ENCODE measurements at places on chromosomes 3 and 15. TPM values are rescaled to one million over a fixed set of nuclear protein-coding genes. Genes with fewer than 3 reads are reported as not detected.

Gene FOXP1
- total RNA-seq, result 39.2 TPM

Gene KLHL6
- 0.41 TPM for total RNA-seq

Gene LRRIQ4
- 0.43 TPM for total RNA-seq

Gene KPNA4
- 44.4 TPM for total RNA-seq

Gene TMC3
- not detected for total RNA-seq

Gene CD80
- total RNA-seq, result 0.67 TPM

Gene TM4SF18
- 6.7 TPM for total RNA-seq

Gene CCR8
- total RNA-seq, result not detected

Gene KIF15
- 0.24 TPM for total RNA-seq

Gene SCN10A
- not detected for total RNA-seq

GRCh38 chr3:100081311-100081710 is 33.0 kb downstream of the FILIP1L start:
- DNase-seq, result no peak

DNA sequence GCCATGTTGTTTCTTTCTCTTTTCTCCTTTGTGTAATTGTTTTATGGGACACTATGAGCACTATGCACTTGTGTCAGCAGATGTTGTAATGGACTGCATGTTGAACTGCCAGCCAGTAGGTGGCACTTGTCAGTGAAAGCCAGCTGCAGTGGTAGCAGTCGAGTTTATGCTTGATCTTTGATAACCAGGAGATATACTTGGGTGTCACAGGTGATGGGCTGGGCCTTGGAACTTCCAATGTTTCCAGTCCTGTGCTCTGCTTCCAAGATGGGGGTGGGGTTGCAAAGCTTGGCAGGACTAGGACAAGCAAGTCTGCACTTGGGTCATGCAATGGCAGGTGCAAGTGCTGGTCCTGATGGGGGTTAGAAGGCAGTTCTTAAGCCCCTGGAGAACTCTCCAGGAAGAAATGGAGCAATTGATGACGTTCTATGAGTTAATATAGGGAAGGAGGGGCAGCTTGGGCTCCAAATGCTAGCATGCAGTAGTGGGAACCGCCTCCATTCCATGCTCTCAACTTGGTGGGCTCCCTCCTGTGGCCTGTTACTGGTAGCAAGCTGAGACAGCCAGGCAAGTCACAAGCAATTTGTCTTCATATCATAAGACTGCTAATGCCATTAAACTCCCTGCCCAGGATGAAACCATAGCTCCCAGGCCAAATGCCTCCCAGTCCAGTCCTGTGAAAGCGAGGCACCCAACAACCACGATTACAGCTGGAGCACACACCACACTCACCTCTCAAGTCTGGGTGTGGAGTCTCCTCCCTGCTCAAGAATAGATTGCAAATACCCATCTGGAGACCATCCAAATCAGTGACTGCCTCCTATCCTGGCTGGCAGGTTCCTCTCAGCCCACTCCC is 287.2 kb downstream of the CGGBP1 start:
- DNase-seq, result no peak

GRCh38 chr15:90686435-90687218 is 30.5 kb upstream of the BLM start:
- no peak for DNase-seq

DNA sequence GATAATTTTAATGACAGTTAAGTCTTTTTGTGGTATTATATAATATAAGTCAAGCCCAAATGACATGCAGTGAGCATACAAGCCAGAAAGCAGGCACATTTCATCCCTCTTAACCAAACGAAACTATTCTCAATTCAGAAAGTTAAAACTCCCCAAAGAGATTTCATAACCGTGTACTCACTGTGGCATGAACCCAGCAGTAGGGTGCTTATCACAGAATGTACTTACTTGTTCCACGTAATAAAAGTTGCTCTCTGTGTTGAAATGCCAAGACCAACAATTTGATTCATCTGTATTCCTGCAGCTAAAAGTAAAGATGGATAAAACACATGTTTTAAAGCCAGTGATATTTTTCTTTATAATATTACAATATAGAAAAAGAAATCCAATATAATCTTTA is 12.1 kb downstream of the GK5 start:
- DNase-seq, result no peak

- DNase-seq, result no peak
These were observed 7.5 kb downstream of the GNB5 start for GRCh38 chr15:52183562-52184173.

- DNase-seq, result no peak
These were observed 110.1 kb upstream of the LPP start for GRCh38 chr3:188043891-188044290.

GRCh38 chr15:56856934-56857333 is 61.5 kb upstream of the TCF12 start:
- DNase-seq, result no peak

DNA sequence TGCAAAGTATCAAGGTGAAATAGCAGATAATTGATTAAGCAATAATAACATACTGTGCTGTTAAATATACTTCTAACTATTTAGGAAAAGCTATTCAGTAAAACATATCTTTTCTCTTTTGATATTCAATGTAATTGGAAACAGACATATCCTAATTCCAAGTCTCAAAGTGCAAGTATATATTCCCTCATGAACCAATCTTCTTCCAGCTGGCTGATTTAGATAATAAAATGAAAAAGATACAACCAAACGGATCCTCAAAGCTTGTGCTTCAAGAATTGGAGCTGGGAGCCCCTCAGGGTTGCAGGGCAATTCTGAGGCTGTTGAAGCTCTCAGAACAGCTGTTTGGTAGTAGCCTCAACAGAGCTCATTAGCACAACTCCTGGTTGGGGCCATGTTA is 236.6 kb downstream of the ZIC1 start:
- no peak for DNase-seq

GRCh38 chr3:48503401-48504050 is 448 bp downstream of the SHISA5 start:
- peak; percentile 86 for DNase-seq

- DNase-seq, result no peak
These were observed 30.1 kb downstream of the ISL2 start for GRCh38 chr15:76366714-76367113.

DNA sequence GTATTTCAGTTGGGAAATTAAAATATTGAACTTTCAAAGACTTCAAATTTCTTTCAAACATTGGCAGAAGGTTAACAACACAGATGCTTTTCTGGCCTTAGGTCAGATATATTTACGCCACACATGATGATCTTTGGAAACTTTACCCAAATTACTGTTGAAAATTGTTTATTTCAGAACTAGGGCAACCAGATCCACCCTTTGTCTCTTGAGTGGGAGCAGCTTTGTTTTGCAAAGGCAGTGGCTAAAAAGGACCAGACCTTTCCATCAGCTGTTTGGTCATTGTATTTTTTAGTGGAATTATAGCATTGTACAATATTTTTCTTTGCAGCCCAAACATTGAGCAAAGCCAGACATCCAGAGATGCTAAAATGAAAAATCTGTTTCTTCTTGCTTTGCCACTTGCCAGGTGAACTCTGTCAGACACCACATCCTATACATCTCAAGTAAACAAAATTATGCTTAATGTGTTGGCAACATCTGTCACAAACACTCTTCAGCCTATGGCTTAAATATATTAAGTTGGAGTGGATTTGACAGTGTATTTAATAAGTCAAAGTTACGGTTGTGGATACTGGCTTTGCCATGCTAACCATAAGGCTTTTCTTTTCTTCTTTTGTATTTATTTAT is 651.9 kb downstream of the RBMS3 start:
- no peak for DNase-seq

DNA sequence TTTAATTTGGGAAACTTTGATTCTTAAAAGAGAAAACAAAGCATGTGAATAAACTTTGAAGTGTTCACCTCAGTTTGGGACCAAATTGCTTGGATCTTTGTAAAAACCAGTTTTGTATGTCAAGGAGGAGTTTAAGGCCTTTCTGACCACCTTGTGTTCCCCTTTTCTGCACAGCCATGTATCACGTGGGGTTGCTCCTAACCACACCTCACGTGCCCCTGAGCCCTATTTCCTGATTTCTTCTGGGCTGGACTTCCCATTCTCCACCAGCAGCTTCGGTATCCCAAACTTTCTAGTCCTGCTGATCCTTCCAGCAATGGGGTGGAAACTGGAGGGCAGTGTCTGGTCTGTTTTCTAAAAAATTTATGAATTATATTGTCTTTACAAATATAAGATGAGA is 76.4 kb upstream of the STT3B start:
- DNase-seq, result no peak

- DNase-seq, result no peak
These were observed 671.7 kb downstream of the MECOM start for GRCh38 chr3:168991803-168992202.

DNA sequence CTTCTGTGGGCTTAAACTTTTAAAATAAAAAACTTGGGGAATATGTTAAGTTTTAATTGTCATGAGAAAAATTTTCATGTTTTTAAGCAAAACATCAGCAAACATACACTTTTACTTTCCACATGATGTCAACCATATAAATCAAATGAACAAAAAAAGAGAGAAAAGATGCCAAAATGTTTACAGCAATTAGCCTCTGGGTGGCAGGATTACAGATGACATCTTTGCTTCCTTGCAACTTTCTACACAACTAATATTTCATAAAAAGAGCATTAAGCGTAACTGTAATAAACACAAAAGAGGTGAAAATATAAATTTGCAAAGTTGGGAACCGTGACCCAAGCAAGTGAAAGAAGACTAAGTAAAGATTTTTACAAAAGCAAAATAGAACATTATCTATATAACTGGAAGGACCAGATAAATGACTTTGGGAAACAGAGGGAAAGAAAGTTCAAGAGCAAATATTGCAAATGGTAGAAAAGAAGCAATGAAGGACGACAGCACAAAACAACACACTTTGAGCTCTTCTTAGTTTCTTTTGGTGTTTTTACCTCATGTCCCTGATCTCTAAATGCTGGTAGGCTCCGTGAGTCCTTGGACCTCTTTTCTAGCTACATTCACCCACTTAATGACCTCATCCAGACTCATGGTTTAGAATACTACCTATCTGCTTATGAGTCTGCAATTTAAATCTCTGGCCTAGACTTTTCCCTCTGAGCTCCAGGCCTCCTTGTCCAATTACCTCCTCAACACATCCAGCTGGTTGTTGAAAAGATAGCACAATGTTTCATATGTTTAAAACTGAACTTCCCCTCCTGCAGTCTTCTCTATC is 9.4 kb downstream of the TP53BP1 start:
- no peak for DNase-seq

- no peak for DNase-seq
These were observed 222.7 kb downstream of the ARPP21 start for GRCh38 chr3:35862057-35862456.

DNA sequence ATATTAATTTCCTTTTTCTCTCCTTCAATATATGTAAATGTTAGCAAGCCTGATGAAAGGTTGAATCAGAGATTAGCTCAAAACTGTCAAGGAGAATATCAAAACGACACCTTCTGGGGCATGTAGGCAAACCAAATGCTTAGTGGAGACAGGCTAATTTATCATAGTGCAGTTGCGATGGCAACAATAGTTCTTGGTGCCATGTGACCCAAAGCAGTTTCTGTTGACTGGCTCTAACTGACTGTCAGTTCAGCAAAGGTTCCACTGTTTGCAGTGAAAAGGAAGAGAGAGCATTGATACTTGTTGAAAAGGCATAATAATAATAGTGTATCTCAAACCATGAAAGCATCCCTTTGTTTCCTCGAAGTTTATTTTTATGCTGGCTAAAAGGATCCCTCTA is 513.9 kb downstream of the NLGN1 start:
- DNase-seq, result no peak

GRCh38 chr15:33314069-33314468 is 3.3 kb downstream of the RYR3 start:
- DNase-seq, result no peak

DNA sequence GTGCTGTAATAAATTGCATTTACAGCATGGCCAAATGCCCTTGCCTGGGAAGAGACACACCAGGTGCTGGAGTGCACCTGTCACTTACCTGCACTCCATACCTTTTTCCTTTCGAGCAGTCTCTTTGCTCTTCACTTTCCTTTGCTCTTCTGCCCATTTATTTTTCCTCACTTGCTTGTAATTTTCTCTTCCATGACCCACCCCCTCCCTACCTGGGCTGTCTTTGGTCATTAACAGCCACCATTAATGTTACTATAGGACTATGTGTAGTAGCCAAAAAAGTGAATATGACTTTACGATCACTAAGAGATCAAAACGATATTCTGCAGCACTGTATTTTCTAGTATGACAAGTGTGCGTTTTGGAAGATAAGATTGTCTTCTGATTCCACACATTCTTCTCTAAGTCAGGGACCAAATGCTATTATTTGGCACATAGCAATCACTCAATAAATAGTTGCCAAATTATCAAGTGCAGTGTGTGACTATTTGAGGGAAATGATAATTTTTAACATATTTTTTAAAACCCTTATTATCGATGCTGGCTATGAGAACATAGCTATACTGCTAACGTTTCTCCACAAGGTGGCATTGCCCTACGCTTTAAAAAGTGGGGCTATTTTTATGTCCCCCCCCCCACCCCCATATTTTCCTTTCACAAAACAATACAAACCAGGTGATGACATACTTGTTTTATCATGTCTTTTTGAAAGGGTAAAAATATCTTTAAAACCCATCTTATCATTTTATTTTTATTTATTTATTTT is 114.4 kb downstream of the GHSR start:
- no peak for DNase-seq

DNA sequence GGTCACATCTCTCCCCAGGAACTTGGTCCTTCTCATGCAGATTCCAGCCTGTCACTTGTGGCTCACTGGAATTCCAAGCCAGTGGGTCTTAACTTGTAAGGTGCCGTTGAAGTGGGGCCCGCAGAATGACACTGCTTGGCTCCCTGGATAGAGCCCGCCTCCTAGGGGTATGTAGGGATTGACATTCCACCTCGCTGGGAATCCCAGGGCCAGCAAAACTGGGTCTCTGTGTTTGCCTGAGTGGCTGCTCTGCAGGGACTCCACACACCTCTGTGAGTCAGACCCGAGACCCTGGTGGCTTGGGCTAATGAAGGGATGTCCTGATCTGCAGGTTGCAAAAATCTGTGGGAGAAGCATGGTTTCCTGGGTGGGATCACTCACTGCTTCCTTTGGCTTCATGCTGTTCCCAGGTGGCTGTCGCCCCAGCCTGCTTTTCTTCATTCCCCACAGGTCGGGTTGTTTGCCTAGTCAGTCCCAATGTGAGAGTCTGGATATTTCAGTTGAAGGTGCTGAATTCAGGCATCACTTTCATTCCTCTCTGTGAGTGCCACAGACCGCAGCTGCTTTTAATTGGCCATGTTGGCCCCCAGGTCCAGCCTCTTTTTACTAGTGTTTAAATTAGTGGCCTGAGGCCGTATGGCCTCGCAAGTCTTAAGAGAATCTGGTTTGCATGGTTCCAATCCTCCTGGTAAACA is 156.0 kb upstream of the TRIM42 start:
- DNase-seq, result no peak

GRCh38 chr3:131925571-131925970 is 109.2 kb downstream of the CPNE4 start:
- no peak for DNase-seq

DNA sequence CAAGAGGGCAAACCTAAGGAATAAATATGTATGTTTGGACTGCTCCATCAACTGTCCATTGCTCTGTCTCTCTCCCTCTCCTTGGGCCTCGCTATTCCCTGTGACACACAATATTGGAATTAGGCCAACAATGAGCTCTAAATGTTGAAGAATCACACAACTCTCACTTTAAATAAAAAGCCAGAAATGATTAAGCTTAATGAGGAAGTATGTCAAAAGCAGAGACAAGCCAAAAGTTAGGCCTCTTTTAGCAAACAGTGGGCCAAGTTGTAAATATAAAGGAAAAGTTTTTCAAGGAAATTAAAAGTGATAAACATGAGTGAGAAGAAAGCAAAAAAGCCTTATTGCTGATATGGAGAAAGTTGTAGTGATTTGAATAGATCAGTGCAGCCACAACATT is 141.0 kb downstream of the VGLL3 start:
- no peak for DNase-seq

GRCh38 chr3:181851063-181851462 is 139.3 kb downstream of the SOX2 start:
- no peak for DNase-seq
